Activated naive CD4-positive, alpha-beta T cell (primary cell): ENCODE measurements at places on chromosomes 12 and 14.

DNA sequence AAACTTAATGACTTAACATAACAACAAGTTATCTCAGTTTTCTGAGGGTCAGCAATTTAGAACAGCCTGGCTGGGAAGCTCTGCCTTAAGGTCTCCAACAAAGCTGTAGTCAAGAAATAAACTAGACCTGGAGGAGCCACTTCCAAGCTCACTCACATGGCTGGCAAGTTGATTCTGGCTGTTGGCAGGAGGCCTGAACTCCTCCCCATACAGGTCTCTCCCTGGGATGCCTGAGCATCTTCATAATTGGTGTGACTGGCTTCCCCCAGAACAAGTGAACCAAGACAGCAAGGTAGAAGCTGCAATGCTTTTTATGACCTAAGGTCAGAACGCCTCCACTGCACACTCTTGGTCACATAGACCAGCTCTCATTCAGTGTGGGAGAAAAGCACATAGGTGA, 128.3 kb downstream of the SAMD4A start:
- no peak for DNase-seq

DNA sequence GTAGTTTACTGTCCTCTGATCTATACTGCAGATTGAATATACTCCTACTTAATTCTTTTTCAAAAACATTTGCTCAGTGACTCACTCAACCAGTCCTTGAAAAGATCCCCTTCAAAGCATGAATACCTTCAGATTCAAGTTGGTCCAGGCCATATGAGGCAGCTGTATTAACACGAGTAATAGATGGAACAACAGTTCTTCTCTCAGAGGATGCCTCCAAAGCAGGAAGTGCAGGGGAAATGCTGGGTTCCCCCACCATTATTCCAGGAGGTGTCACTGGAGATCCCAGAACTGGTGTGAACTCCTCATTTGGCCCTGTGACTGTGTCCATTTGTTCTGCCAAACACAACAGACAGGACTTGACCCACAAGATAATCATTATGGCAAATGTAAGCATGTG, 20.6 kb downstream of the ARMH4 start:
- DNase-seq = no peak

DNA sequence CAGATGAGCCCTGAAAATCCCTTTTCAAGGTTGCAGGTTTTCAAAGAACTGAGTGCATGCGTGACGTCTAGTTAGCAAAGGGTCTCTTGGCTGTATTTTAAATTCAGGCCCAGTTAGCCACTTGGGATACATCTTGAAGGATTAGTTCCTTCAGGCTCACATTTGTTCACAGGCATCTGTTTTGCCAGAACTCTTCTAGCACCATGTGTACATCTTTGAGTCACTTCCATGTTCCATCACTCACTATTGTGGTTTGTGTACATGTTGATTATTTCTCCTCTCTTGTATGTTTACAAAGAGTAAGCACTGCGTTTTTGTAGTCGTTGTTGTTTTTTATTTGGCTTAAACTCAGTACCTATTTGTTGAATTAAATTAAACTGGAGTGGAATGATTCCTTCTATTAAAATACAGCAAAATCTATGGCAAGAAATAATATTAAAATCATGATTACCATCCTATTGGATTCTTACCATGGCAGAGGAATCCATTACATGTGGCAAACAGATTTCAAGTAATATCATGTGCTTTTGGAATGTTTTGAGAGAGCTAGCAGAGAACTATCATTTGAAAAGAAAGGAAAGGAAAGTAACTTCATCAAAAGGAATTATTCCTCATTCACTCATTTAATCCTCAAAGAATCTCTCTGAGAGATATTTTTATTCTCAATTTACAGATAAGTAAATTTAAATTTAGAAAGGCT, 438.9 kb upstream of the FAR2 start:
- no peak for DNase-seq

GRCh38 chr14:102924632-102925588, 2.4 kb downstream of the AMN start:
- no peak for DNase-seq

GRCh38 chr12:110921262-110921661, 883 bp upstream of the MYL2 start:
- no peak for DNase-seq

- no peak for DNase-seq
These were observed 197.2 kb upstream of the NUDT4 start for GRCh38 chr12:93180566-93180965.

GRCh38 chr12:97482143-97482693, 19.6 kb downstream of the RMST start:
- DNase-seq = no peak

DNA sequence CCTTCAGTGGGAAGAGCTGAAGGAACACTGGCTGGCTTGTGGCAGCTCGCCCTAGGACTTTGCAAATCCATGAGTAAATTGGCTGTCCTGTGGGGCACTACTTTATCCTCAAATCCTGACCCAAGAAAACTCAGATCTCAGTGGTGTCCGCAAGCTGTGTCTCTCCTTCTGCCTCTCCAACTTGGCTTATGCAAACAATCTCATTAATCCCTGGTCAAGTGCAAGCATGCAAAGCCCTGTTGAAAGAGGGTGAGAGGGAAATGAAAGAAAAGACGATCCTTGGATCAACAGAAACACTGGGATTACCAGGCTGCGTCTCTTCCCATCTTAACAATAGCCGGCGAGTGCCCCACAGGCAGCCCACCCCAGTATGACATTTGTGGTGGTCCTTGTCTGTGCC, 901.6 kb downstream of the BCL11B start:
- DNase-seq = no peak

DNA sequence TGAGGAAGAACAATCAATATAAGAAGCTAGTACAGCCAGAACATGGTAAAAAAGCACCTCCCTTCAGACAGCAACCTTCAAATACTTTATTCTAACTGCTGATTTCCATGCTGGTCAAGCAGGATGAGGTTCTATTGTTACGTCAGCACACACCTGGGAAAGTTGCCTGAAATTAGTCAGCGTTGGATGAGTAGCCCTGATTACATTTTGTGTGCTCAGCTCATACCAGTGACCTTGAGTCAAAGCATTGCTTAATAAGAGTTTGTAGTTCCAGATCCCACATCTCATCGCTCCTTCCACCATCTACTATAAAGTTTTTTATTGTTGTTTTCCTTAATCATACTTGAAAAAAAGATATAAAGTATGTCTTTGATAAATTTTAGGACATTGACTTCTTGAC, 361.5 kb downstream of the EGLN3 start:
- DNase-seq = no peak

GRCh38 chr12:5622280-5622679, 190.4 kb downstream of the NTF3 start:
- DNase-seq = no peak

DNA sequence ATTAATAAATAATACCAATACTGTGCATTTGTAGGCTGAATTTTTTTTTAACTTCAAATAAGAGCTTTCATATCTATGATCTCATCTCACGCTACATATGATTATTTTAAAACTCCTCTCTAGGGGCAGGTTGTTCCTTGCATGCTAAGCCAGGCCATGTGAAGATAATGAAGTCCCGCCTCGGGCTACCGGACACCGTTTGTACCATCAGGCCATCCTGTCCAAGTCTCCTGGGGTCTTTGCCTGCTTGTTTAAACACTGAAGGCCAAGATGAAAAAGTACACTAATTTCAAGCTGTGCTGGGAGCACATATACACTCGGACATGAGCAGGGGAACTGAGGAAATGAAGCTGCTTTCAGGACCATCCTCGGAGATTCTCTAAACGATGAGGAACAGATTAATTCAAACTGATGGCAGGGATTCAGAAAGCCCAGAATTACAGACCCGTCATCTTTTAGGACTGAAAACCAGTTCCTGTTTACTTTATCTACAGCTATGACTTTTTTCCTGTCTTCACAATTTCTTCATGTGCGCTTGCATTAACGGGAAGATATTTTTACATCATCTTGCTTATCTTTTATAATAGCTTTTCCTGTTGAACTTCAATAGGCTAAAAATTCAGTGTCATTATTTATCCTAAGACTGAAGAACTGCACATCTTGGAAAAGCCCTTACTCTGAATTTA, 6.3 kb upstream of the ABHD12B start:
- DNase-seq = no peak

DNA sequence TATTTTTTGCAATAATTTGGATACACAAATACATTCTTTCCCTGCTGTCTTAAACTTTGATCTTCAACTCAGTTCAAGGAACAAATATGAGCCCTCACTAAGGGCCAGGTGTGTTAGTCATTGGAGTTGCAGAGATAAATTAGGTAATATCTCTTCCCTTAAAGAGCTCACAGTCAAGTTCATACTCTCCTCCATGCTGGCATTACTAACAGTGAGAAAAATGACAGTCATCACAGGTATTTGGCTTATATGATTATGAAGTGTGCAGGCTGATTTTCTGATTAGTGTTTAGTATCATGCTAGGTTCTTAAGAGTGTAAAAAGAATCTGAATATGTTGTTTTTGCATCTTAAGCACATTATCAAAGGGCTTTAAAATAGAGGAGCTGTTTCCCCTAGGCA, 594.7 kb downstream of the CCER1 start:
- no peak for DNase-seq

- DNase-seq = no peak
These were observed 42.0 kb downstream of the LGMN start for GRCh38 chr14:92706386-92706785.

GRCh38 chr14:58944343-58944967, 244.0 kb upstream of the DAAM1 start:
- DNase-seq = no peak

DNA sequence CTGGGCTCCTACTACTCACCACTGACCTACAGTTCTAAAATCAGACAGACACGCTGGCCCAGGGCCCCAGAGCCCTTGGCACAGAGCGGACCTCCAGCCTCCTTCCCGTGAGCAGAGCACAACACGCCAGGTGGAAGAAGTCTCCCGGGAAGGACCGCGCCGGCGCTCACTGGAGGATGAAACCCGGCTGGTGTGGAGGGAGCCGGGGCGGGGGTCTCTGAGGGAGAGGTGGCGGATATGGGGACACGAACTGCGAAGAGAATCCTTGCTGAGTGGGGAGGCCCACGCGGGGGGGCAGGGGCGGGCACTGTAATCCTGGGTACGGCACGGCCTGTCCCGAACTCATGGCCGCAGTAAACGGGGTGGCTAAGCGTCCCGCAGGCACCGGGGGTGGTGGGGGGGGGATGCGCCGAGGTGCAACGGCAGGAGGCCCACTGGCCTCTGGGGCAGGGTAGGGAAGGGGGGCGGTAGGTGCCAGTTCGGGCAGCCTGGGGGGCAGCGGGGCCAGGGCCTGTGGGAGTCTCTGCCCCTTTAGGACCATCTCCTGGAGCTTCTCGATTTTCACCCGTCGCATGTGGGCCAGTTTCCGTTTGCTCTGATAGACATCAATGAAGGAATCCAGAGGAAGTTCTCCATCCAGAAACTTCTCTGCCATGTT, 28.8 kb downstream of the VPS37B start:
- no peak for DNase-seq

DNA sequence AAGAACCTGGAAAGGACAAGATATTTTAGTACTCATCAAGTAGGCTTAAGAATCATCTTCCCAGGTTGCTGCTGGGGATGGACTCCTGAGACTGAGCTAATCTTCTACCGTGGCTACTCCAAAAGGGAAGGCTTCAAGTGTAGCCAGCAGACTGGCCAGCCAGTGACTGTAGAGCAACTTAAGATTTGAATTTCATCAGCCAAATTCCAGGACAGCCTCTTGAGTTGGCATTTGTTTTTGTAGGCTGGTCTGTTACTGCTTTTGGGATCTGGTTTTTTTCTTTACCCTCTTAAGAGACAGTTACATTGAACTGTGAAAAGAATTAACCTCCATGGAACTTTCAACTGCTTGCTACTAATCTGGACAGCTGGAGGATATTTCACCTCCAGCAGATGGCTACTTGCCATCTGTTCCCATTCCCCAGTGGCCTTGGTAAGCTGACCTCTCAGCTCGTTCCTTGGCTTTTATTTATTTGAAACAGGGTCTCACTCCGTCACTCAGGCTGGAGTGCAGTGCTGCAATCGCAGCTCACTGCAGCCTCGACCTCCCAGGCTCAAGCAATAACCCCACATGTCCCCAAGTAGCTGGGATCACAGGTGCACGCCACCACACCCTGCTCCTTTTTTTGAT, 20.7 kb downstream of the VTI1B start:
- DNase-seq = no peak

DNA sequence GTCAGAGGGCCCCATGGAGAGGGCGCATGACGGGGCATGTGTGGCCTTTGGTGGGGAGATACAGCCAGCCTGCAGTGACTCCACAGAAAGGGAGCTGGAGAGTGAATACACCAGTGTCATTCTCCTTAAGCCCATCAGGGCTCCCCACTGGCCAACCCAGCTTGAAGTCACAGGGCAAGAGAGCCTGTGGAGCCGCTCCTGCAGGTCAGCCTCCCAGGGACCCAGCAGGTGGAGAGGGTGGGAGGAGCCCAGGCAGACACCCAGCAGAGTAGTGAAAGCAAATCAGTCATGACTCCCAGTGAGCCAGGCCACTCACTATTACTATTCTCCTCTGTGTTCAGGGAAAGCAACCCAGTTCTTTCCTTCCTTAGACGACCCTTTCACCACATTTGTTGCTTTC, 110.0 kb upstream of the CPM start:
- no peak for DNase-seq

GRCh38 chr12:121810833-121811433, 7.1 kb downstream of the SETD1B start:
- no peak for DNase-seq

DNA sequence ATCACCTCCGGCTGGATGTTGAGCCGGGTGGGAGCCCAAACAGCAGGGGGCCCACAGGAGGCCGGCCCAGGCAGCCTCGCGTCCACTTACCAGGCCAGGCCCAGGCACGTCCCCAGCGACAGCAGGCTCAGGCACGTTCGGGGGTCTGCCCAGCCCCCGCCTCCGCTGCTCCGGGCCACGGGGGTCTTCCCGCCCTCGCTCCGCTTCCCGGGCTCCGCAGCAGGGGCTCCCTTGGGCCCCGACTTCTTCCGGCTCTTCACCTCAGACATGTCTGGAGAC, 216 bp downstream of the IKBIP start:
- no peak for DNase-seq

DNA sequence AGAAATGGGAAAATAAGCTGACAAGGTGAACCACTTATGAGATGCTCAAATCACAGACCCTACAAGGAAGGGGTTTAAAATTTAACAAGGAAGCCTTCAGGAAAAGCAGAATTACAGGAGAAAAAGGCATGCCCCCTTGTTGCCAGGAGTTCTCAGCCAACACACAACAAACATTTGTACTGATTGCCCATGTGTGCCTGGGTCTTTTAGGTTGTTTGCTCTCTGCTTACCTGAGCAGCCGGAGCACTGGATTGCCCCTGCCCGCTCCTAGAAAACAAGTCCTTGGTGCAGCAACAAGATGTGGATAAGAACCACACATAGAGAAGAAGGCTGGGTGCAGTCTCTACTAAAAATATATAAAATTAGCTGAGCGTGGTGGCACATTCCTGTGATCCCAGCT, 3.4 kb downstream of the DRAM1 start:
- no peak for DNase-seq

DNA sequence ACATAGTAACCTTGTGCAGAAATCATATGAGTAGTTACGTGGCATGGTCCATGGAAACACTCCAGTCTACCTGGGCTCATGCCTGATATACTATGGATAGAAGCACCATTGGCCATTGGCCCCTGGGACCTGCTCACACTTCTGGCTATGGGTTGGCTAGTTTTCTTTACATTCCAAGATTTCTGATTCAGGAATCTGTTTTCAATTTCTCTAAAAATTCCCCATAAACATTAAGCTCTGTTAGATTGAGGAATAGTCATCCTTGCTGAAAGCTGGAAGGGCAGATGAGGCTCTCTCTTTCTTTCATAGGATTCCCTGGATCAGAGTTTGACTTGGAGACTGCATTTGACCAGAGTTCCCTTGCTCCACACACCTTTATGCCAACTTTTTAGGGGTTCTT, 37.3 kb upstream of the RAP1B start:
- no peak for DNase-seq
